ENCODE measurements at places on chromosomes 3 and 15. TPM values are rescaled to one million over a fixed set of nuclear protein-coding genes. Genes with fewer than 3 reads are reported as not detected.

Gene NANOGP8
- 0.31 TPM for total RNA-seq

Gene TRH
- not detected for total RNA-seq

Gene CCDC174
- 8.3 TPM for total RNA-seq

DNA sequence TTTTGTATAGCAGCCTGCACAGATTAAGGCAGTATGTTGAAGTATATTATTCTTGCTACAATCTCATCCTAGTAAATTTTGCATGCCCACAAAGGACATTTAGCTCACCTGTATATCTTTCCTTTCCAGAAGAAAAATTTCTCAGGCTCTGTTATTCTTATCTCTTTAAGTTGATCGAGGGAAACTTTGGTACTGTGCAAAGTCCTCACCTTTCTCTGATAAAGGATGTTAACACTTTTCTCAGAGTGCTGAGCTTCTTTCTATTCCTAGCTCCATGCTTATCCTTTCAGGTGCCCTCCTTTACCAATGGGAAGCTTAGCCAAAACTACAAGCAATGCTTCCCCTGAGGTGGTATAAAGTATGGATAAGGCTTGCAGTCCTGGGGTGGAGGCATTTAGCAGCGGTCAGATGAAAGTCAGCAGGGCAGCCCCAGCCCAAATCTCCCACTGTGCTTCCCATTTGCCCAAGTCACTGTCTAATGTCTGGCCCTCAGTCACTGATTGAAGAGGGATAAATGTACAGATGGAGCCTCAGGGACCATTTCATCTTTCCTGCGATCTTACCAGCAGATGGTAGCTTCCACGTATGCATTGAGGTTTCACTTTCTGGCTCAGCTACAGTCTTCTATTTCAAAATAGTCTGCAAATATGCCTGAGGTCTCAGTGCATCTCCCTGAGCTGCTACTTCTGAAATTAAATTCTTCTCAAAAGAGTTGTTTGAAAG lies 127.8 kb upstream of the P2RY1 start:
- DNase-seq: no peak

- DNase-seq: peak; percentile 27
Observed at GRCh38 chr3:123338620-123339061, 110.2 kb downstream of the ADCY5 start.

DNA sequence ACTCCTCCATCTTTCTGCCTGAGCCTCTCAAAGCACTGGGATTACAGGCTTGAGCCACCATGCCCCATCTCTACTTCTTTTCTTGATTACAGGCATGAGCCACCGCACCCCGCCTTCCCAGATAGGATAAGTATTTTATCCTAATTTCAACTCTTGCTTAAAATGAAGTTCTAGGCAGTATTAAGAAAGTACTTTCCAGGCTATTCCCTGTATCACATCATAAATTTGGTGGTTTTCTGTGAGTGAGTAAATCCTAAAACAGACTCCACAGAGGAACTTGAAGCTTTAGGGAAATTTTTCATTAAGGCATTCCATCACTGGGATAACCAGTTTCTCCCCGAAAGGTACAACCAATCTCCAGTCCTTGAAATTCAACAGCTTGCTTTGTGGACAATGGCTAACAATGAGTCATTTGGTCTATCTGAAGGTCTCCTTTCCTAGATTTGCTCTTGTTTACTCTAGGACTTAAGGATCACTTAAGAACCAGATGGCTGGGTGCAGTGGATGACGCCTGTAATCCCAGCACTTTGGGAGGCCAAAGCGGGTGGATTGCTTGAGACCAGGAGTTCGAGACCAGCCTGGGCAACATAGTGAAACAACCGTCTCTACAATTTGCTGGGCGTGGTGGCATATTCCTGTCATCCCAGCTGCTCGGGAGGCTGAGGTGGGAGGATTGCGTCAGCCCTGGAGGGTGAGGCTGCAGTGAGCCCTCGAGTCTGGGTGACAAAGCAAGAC lies 49.7 kb upstream of the SKIL start:
- DNase-seq: no peak

All from right lobe of liver (tissue), 6 donors.